ENCODE measurements at places on chromosomes 1 and 21.
A peak's percentile ranks its signal among the peaks of the same experiment; 100 is the strongest.

DNA sequence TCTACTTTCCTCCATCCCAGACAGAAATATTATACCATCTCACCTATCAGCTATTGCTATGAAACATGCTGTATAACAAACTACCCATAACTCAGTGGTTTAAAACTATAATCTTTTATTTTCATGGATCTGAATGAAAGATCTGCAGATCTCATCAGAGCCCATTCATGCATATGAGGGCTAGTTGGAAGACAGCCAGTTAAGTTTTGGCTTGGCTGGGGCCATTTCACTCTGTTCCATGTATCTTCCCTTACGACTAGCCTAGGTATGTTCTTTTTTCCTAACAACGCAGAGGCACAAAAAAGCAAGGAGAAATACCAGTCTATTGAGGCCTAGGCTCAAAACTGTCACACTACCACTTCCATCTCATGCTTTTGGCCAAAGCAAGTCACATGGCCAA is 28.1 kb upstream of the RGS1 start:
- no peak for DNase-seq

DNA sequence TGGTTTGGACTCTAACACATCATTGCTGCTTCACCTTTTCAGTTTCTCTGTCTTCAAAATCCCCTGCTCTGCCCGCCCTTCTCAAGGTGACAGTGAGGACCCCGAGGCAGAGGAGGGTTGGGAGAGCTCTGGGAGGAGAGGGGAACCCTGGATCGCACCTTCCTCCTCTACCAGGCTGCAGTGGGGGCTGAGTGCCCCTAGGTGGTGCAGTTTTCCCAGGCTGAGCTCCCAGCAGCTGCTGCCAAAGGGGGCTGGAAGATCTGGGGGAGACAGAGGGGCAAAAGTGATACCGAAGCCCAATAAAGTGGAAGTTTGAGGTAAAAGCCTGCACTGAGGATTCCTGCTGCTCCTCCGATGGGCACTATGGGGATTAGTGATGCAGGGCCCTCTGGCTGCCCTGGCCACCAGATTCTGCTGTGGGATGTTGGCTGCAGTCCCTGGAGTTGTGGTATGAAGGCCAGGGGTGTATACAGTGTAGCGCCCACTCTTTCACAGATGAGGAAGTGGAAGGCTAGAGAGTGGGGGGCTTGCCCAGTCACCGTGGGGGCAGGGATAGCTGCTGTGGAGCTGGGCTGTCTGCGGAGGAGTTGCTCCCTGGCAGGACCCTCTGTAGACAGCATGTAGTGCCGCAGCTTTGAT is 40.7 kb upstream of the SCMH1 start:
- DNase-seq = no peak

- DNase-seq = peak; percentile 74
These were observed 344.4 kb downstream of the KCTD3 start for GRCh38 chr1:215911406-215911968.

DNA sequence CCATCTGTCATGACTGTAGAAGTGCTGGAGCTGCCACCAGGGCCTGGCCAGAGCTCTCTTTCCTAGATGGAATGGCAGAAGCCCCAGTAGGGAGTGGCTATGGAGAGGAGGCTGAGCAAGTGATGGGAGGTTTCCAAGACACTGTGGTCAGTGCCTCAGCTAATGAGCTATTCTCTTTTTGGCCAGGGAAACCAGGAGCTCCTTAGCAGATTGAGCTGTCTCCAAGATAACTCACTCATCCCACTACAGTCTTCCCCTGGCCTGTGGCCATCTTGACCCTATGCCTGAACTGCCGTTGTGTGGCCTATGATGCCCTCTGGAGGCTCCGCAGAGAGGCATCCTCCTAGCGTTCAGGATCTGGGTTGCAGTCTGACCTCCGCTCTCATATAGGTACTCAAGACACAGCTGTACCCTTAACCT is 60.5 kb downstream of the ERI3 start:
- peak; percentile 46 for DNase-seq

DNA sequence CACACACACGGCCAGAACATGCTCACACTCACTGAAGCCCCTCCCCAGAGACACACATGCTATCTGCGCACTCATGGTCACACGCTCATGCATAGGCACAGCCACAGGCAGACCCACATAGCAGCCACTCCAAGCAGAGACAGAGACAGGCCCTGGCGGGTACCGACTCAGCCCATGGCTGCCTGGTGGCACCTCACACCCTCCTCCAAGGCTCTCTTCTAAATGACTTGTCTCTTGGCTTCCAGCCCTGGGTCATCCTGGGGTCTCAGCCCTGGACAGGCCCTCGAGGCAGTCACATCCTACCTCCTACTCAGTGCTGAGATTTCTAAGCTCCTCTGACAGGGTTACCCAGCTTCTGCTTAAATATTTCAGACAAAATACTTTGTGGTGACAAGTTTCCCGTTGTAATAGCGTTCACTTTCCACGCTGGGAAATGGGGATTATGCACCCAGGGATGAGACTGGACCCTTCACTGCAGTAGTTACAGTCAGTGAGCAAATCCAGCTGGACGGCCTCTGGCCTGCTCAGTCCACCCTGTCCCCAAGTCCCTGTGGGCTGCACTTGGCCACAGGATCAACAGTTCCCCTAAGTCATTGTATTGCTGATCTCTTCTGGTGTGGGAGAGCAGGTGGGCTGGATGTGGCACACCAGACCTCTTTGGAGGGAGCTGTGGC is 2.9 kb upstream of the NFASC start:
- no peak for DNase-seq

DNA sequence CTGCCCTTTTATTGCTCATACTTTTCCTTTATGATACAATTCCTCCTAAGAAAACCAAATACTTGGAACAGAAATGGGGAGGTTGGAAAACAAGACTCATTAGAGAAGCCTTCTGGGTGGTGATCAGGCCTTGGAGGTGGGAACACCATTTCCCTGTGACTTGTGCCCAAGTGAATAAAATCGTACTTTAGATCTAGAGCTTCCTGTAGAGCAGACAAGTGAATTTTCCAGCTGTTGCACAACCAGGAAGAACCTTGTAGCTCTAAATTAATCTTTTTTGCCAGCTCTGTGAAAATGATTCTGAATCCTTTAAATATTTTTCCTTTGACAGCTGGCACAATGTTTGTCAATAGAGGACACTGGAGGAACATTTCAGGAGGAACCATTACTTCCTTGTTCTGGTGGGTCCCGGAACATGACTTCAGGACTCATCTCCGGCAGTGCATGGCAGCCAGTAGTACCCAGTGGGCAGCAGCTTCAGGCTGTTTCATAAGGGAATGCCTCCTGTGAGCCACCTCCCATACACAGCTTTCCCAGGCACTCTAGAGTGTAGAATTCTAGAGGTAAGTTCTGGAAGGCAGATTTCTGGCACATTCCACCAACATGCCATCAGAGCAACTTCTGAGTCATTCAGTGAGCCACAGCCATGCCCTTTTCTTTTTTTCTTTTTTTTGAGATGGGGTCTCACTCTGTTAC is 5.5 kb upstream of the SNAPIN start:
- DNase-seq = no peak

- no peak for DNase-seq
These were observed 1105.0 kb downstream of the PLA2G4A start for GRCh38 chr1:187933562-187934419.

GRCh38 chr1:220697326-220697725 is 7.2 kb downstream of the C1orf115 start:
- DNase-seq = no peak

GRCh38 chr1:209611771-209612570 is 28.5 kb downstream of the CAMK1G start:
- no peak for DNase-seq

DNA sequence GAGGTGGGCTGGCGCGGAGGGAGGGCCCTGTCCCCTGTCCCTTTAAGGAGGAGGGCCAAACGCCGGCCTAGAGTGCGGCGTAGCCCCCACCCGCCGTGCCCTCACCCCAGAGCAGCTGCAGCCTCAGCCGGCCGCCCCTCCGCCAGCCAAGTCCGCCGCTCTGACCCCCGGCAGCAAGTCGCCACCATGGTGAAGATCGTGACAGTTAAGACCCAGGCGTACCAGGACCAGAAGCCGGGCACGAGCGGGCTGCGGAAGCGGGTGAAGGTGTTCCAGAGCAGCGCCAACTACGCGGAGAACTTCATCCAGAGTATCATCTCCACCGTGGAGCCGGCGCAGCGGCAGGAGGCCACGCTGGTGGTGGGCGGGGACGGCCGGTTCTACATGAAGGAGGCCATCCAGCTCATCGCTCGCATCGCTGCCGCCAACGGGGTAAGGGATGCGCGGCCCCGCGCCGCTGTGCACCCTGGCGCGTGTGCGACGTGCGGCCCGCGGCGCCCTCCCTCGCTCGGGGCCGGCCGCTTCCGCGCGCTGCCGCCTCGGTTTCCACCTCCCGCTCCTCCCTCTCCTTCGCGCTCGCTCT is at the start of gene PGM1:
PGM1 (plus strand) TSS at position 109 of the 583 bp plus-strand sequence; CDS start at position 187, 78 bp downstream.
- DNase-seq = peak; percentile 21

DNA sequence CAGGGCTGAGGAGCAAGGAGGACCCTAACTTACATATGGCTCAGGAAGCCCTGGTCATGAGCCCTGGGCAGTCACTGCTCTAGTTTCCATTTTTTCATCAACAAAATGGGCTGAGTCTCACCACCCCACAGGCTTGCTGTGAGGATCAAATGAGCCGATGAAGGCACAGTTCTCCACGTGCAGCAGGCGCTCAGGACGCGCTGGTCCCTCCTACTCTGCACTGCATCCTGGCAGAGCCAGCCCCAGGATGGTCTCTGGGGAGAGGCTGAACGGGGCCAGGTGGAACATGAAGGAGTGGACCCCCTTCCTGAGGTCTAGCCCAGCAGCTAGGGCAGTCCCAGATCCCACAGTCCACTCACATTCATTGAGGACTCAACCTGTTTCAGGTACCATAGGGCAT is 349.3 kb downstream of the PTPRU start:
- no peak for DNase-seq

DNA sequence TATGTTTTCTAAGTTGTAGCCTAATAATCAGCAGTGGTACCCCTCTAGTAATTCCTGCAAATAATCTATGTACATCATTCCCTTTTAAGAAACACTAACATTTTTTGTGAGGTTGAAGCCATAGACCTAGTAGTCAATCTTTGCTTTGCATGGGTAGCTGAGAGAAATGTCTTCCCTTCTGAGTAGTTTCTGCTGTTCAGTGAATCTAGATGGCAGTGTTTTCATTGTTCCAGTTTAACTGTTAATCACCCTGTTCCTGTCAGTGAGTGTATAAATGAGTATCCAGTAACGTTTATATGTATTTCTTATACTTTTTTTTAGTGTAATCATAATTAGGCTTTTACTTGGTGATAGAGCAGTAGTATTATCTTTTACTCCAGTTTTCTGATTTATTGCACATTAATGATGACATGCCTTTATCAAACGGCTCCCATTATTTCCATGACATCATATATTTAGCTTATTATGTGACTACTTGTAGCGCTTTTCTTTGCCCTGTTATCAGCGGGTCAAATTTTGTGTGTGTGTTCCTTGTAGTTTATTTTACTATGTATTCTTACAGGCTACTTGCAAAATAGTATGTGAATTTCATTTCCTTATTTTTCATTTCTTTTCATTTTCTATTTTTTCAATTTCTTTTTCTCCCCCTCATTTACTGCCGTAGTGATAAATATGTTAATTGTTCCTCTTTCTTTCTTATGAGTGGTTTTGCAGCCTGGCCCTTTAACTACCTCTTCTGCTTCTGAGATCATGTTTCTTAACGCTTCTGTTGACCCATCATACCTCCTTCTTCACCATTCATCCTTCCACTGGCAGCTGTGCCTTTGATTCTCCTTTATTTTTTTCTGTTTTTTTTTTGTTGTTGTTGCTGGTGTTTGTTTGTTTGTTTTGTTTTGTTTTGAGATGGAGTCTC is 18.8 kb downstream of the CEP350 start:
- no peak for DNase-seq

- DNase-seq = no peak
These were observed 529 bp downstream of the EGLN1 start for GRCh38 chr1:231421546-231421970.

DNA sequence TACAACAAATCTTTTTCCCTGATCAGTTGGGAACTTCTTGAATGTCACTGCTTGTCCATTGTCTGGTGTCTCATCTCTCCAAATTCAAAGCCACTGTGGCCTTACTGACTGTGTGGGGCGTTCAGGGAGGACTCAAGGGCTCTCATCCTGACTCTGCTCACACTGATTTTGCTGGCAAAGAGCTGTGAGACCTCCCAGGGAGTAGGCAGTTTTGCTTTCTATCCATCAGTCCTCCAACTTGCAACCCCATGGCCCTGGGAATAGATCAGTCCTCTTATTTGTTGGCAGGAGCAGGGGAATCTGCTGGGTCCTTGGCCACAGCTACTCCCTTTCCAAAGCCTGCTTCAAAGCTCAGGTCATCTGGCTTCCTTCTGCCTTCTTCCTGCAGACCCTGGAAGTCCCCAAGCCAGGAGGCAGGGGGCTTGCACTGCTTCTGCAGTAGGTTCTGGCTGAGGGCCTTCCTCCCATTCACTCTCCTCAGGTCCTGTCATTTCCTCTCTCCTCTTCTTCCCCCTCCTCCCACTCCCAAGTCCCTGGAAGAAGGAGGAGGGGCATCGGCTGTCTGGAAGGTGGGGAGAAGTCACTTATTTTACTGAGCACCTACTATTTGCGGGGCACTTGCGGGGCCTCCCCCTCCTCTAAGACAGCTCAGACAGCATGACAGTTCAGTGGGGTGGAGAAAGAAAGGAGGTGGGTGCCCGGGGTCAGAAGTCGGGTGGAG is 876 bp upstream of the NAV1 start:
- DNase-seq = peak; percentile 32

GRCh38 chr21:29436143-29436542 is 137.4 kb downstream of the BACH1 start:
- DNase-seq = no peak

- DNase-seq = no peak
These were observed 4.5 kb downstream of the DLGAP3 start for GRCh38 chr1:34924759-34925555.

DNA sequence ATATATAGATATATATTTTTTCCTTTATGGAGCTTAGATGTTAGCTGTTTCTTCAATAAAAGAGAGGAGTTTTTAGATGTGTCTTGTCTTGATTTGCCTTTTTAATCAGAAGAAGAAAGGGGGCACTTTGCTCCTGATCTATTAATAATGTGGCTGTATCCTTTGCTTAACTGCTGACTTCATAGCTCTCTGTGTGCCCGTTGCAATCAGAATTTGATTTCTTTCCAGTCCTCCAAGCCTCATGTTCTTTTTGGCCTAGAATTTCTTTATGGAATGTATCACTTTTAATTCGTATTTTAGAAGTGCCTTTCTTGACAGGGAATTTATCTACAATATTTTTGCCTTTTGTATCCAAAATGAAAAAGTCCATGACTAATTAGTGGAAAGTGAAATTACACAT is 85.3 kb downstream of the C1orf21 start:
- DNase-seq = no peak

GRCh38 chr1:19885821-19886220 is 3.6 kb downstream of the OTUD3 start:
- DNase-seq = no peak

GRCh38 chr1:5619469-5619868 is 372.8 kb downstream of the NPHP4 start:
- no peak for DNase-seq

GRCh38 chr1:72105201-72105600 is 177.1 kb downstream of the NEGR1 start:
- DNase-seq = no peak

GRCh38 chr1:241706967-241707366 is 54.9 kb downstream of the WDR64 start:
- DNase-seq = no peak

Data from NCI-H446 treated with DMSO at 0.1 percent for 48 hours (cell line).